ENCODE measurements at places on chromosomes 1 and 21.

DNA sequence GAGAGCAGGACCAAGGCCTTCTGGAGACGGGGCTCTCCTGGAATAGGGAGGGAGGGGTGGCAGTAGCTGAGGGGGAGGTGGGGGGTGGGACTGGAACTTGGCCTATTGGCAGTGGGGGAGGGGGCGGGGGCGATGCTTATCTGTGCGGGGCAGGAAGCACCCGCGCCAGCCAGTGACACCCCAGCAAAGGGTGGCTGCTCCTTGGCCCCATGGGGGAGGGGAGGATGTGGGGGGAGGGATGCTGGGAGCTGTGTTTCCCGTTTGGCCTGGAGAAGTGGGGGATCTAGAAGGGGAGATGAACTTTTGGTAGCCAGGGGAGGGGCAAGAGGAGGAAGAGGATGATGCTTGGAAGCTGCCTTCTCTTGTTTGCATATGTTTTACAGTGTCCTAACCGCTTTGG, 11.0 kb downstream of the ZBTB7B start:
- no peak for DNase-seq

GRCh38 chr1:201486187-201486586, 17.2 kb upstream of the PHLDA3 start:
- no peak for DNase-seq

DNA sequence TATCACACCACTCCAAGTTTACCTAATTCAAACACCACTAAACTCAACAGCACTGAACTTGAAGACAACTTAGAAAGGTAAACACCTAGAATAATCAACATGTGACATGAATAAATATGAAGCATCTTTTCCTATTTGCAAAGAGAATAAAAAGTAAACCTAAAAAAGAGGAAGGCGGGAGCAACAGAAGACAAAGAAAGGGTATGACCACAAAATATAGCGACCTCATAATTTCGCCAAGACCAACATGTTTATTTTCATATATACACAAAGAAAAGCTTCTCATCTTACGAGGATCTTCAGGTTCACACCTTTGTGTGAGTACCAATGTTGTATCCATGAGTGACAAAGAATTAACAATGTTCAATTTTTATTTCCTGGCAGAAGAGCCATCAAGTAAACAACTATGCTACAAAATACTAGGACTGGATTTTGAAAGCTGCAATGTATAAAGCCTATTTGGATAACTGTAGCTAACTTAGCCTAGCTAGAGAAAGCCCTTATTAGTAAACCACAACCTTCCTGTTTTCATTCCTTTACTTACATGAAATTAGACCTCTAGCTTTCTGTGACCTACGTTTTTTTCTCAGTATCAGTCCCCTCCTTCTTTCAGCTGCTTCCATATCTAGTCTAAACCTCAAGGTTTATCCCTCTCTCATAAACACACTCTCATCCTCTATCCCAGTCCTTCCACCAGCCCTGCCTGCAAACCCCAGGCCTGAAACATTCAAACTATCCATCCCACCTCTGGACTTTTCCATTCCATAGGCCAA, 21.3 kb upstream of the PHTF1 start:
- DNase-seq = no peak

- DNase-seq = no peak
Observed at GRCh38 chr1:91549041-91549735, 48.5 kb downstream of the CDC7 start.

DNA sequence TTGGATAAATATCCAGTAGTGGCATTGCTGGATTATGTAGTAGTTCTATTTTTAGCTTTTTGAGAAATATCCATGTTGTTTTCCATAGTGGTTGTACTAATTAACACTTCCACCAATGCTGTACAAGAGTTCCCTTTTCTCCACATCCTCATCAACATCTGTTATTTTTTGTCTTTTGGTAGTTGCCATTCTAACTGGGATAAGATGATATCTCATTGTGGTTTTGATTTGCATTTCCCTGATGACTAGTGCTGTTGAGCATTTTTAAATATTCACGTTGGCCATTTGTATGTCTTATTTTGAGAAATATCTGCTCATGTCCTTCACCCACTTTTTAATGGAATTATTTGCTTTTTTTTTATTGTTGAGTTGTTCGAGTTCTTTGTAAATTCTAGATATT, 183.9 kb downstream of the PTPRU start:
- no peak for DNase-seq
